ENCODE measurements at places on chromosomes 1 and 21.

DNA sequence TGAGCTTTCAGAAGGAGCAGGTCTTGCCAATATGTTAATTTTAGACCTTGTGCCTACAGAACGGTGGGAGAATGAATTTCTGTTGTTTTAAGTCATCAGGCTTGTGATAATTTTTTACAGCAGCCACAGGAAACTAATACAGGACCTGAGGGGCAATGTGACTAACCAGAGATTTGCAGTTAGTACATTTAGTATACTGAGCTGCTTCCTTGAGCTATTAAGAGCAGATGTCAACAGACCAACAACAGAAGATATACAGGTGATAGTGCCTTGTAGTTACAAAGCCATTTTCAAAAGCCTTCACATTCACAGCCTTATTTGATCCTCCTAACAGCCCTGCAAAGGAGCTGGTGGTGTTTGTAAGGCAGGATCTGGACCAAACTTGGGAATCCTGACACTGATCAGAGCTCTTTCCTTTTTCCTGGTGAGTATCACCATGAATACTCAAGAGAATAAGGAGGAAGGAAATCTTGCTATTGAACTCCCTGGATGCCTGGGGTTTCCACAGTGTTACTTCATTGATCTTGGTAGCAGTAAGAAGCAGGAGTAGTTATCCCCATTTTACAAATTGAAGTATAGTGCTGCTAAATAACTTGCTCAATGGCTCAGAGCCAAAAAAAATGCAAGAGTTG lies 4.7 kb upstream of the SLAMF1 start:
- no peak for DNase-seq

- DNase-seq = no peak
Observed at GRCh38 chr1:225733254-225733653, 44.4 kb upstream of the SRP9 start.

- DNase-seq = no peak
Observed at GRCh38 chr1:156797212-156797871, 19.3 kb downstream of the SH2D2A start.

DNA sequence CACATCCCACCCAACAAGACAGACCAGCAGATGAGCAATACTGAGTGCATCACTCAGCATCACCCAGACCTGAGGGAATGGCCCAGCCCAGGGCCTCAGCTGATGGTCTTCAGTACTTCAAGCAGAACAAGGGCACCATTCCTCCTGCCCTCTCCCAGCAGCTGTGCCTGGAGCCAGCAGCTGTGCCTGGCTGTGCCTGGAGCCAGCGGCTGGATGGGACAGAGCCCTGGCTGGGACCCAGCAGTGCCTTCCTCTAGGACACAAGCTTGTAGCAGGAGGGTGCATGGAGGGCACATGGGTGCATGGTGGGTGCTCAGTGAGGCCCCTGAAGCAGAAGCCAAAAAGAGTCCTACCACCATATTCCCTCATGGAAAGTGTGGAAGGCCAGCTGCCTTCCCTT lies 583.8 kb downstream of the NPHP4 start:
- peak; percentile 9 for DNase-seq

DNA sequence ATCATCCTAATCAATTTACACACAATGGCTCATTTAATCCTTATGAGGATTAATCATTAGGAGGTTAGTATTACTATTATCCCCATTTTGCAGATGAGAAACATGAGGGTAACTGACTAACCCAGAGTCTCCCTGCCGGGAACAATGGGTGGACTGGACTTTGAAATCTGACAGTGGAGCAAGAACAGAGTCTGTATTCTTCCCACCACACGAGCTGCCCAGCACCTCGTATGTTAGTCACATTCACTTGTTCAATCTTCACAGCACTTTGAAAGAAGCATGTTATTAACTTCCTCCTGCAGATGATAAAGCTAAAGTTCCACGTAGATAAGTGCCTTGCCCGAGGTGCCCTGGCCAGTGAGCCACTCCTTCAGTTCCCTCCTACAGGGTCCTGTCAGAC lies 12.4 kb downstream of the C8B start:
- no peak for DNase-seq

DNA sequence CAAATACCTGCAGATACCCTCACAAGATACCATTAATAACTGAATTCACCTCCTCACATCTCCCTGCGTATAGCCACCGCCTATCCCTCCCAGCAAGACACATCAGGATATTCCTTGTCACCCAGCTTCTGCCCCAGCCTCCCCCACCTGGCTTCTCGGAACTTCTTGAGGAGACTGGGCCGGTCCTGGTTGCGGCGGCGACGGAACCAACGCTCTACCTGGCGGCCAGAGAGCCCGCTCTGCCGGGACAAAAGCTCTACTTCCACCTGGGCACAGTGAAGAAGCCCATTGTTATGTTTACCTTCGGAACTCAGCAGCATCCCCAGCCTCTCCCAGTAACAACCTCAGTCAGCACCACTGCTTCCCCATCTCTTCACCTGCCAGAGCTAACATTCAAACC lies 6.7 kb downstream of the CERS2 start:
- DNase-seq = no peak

DNA sequence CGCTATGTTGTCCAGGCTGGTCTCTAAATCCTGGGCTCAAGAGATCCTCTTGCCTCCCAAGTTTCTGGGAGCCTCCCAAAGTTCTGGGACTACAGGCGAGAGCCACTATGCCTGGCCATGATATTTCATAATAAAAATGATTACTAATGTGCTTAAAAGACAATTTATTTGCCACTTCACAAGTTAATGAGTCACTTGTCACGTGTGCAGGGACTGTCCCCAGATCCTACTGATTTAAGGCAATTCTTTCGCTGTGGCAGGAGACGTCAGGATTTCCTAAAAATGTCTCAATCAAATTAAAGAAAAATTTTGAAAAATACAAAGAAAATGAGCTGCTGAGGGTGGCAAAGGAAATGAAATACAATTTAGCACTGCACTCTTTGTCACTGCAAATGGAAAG lies 43.5 kb downstream of the B3GALNT2 start:
- DNase-seq = no peak

DNA sequence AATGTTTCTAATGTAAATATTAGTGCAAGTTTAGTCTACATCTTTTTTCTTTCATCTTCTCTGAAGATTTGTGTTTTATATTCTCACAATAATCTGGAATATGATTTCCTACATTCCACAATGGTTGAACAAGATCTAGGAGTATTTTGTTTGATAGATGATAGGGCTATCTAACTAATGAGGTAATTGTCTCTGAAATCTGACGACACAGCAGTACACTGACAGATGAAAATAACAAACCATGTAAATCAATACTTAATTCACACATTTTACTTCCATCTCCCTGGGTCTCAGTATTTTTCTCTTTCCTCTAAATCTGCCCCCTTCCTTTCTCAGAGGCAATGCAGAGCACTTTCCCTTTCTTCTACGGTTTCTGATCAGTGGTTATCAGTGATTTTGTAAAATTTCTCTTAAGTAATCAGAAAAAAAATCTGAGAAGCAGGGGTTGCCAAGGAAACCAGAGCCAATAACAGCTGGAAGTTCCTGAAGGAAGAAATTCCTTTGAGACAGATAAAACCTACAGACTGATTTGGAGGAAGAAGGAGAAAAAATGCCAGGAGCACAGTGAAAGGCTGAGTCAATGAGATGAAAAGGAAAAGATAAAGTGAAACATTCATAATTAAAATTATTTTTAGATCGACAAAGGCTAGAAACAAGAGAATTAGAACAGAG lies 7.3 kb upstream of the ANKRD13C start:
- peak; percentile 12 for DNase-seq

DNA sequence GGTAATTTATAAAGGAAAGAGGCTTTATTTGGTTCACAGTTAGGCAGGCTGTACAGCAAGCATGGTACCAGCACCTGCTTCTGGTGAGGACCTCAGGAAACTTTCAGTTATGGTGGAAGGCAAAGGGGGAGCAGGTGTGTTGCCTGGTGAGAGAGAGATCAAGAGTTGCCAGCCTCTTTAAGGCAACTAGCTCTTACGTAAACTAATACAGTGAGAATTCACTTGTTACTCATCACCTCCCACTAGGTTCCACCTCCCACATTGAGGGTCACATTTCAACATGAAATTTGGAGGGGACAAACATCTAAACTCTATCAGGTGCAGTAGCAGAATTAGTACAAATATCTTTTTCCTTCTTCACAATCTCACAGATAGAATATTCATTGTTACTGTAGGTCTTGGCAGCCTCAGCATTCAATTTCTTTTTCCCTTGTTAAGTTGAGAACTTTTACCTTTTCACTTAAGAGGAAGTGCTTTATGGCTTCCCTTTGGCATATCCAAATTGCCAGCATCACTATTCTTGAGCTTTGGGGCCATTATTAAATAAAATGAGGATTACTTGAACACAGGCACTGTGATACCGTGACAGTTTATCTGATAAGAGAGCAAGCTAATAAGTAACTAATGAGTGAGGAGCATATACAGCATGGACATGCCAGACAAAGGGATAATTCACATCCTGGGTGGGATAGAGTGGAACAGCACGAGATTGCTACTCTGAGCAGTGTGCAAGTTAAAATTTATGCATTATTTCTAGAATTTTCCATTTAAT lies 48.4 kb downstream of the MAGI3 start:
- no peak for DNase-seq

DNA sequence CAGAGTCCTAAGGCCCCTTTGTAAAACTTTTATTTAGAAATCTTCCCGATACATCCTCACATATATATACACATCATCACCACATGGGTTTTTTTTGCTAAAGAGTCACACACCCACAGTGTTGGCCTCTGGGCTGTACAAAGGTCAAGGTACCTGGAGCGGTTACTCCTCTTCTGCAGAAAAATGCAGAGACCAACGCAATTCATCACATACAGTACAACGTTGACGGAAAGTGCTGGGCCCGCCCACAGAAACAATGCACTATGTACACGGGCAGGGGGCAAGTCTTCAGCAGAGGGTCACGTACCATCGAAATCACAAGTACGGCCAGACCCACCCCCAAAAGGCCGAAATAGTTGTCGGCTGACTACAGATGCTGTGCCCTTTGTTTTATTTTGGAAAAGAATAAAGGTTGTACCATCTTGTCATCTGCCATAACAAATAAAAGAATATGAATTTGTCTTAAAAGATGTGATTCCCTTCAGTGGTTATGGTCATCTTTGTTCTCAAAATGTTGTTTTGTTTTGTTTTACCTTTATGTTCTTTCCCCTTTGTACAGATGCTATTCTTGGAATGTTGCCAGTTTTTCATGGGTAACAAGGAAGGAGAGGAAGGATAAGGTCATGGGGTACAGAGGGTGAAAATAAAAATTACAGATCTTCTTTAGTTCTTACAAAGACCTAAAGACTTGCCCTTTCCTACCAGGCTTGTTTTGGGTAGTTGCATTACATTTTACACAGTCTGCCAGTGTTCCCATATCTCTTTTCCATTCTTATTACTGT lies 15.6 kb downstream of the TAL1 start:
- DNase-seq = no peak

GRCh38 chr1:180266275-180267210 lies 36.5 kb downstream of the LHX4 start:
- no peak for DNase-seq

GRCh38 chr1:86082183-86082582 lies 74.4 kb downstream of the COL24A1 start:
- no peak for DNase-seq

DNA sequence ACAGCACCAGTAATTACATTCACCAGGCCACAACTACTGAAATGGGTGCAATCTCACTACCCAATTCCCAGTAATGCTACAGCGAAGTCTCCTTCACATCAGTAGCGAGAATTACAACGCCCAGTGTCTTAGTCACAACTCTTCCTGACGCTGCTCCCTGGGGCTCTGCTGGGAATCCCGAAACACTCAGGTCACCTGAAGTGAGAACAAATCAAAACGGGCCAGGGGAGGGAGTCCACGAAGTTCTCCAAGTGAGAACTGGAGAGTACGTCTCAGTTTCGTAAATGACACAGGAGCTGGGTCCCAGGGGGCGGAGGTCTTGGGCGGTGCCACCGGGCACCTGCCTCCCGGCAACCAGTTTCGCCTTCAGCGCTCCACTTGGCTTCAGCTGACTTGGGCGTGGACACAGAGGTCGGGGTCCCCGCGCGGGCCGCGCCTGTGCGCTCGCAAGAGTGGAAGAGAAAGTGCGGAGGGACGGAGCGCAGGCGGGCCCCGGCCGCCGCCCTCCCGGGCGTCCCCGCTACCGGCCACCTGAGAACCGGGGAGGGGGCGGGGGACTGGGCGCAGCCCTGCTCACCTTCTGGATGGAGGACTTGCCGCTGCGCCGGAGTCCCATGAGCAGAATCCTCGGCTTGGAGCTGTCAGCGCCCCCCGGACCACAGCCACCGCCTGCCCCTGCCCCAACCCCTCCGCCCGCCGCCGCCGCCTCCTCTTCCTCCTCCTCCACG lies 575 bp downstream of the RRAGC start:
- DNase-seq = peak; percentile 31

DNA sequence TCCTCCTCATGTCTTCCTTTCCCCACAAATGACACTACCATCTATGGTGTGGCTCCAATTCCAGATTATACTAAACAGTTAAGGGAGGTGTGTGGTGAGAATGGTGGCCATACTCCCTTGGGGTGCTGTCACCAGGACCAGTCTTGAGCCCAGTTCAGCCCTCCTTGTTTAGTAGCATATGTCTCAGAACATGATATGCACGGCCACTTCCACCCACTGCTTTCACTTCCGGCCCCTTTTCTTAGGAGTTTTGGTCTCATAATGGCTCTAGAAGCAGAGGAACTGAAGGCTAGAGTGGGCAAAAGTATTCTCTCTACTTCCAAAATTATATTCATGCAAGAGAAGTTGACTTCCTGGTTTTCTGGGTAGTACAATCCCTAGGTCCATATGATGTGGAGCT lies 45.3 kb upstream of the CACNA1E start:
- DNase-seq = no peak

DNA sequence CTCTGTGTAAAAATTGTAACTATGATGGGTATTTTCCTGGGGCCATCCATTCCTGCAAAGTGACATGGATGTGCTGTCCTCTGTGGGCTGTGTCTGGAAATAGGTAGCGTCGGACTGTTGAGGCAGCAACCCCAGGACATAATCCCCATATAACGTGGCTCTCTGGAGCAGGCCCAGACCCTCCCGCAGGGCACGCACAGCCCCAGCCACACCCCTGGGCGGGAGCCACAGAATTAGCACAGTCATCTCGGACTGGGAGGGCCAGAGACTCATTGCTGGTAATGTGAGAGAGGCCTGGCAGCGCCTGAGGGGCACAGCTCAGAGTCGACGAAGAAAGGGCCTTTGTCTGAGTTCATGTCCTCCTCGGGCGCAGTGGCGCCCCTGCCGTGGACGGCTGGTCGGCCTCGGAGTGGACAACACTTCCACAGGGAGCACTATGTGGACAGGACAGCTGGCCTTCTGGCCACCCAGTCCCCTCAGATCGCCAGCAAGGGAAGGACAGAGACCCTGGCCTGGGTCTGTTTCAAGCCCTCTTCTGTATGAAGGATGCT lies 20.1 kb downstream of the SIM2 start:
- no peak for DNase-seq

GRCh38 chr1:214637125-214637524 lies 34.1 kb downstream of the CENPF start:
- no peak for DNase-seq

- DNase-seq = no peak
Observed at GRCh38 chr1:203447151-203447550, 28.5 kb upstream of the PRELP start.

DNA sequence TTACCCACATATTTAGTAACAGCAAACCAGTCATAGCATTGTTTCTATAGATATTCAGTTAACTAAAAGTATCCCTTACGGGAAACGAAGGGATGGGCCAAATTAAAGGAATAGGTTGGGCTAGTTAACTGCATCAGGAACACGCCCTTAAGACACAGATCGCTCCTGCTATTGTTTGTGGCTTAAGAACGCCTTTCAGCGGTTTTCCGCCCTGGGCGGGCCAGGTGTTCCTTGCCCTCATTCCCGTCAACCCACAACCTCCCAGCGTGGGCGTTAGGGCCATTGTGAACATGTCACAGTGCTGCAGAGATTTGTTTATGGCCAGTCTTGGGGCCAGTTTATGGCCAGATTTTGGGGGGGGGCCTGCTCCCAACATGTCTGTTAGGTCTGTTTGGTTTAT lies 14.7 kb downstream of the TNFRSF18 start:
- DNase-seq = no peak
